ENCODE measurements at places on chromosomes 1 and 21.

DNA sequence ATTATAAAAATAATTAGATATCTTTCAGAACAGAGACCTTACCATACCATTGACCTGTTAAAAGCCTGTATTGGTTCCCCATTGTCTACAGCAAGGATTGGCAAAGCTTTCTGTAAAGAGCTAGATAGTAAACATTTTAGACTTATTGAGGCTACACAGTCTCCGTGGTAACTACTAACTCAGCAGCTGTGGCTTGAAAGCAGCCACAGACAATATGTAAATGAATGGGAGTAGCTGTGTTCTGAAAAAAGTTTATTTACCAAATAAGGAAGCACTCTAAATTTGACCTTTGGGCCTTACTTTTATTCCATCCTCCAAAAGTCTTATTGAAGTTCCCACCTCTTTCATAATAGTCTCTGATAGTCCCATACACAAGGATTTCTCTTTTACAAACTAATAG is 39.7 kb downstream of the NUP210L start:
- DNase-seq: no peak

- no peak for DNase-seq
Measured at GRCh38 chr1:187034501-187034900, 205.8 kb downstream of the PLA2G4A start.

- DNase-seq: no peak
Measured at GRCh38 chr1:152811050-152811449, 721 bp upstream of the LCE1B start.

DNA sequence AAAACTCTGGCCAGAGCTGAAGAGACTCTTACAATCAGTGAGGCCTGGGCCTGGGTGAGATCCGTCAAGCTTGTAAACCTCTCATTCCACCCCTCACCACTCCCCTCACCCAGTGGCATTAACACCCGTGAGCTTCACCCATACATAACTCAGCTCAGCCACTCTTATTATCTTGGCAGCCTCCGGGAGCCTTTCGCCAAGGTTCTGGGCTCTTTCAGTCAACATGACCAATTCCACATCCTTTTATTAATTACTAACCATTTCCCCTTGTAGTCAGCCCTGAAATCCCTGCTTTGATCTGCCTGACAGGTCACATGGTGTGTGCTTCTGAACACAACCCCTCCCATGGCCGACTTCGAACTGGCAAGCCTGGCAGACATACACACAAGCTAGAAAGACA is 134.8 kb downstream of the SETD4 start:
- no peak for DNase-seq

- no peak for DNase-seq
Measured at GRCh38 chr1:97691325-97691724, 229.5 kb downstream of the DPYD start.

- DNase-seq: no peak
Measured at GRCh38 chr1:25908161-25908560, 1.9 kb upstream of the STMN1 start.

DNA sequence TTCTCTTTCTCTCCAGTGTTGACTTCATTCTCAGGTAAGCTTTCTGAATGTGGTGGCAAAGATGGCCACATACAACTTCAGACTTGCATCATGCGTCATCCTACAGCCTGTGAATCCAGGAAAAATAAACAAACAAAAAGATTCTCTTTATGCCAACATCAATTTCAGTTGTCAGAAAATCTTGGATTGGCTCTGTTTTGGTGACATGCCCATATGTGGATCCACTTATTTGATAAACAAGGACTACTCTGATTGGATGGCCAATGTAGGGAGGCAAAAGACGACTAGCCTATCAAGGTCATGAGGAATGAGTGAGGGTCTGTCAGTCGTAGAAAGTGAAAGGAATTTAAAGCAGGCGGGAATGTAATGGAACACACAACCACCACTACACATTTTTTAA is 866.6 kb downstream of the USP25 start:
- DNase-seq: no peak

DNA sequence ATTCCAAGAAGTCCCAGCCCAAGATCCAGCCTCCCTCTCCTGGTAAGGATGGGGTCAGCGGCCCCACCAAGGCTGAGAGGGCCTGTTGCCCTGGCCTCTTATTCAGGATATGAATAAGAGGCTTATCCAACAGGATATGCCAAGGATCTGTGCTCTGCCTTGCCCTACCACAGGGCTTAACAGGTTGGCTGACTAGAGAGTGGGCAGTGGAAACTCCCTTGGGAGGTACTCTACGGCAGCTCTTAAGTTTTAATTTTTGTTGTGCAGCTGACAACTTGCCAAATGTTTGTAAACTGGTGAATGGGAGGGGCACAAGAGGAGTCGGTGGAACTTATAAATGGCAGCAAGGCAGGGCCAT is 16.5 kb upstream of the PIGV start:
- DNase-seq: no peak

GRCh38 chr21:45601551-45601950 is 42.0 kb upstream of the PCBP3 start:
- no peak for DNase-seq

DNA sequence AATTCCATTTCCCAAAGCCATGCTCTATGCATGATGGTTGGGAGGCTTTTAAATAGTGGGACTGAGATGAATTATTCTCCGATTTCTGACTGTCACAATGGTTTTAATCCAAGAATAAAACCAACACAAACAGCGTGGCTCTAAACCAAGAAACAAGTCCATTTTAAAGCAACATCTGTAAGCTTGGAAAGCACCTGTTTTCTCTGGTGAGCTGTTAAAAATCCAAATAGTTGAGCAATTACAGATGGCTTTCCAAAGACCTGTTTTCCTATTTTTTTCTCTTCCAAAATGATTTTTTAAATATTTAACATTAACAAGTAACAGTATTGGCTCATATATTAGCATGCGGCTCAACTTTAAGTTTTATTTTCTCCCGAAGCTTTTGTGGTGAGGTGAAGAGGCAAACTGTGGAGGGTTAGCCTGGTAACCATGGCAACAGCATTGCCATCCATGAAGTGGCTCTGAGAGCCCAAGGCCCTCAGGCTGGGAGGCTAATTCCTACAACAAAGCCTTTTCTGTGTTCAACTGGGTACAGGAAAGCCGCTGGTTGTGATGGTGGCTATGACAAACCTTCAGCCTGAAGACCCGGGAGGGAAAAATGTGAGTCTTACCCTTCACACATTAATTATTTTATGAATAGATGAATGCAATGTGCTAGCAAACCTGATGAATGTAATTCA is 56.7 kb upstream of the B3GALT5 start:
- no peak for DNase-seq

DNA sequence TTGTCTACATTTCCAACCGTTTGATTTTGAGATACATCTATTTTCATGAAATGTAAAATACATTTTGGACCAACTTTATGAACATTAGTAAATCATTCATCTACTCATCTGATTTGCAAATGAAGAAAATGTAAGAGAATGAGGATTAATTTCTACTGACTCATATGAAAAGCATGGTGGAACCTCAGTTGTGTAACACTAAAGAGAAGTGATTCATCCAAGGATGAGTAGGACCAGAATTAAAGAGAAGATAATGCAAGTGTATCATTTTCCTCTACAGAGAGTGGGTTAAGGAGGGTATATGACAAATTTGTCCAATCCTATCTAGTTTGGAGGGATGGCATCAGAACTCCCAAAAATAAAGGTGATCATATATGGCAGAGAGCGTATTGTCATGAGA is 1967.6 kb downstream of the MRPL39 start:
- DNase-seq: no peak

DNA sequence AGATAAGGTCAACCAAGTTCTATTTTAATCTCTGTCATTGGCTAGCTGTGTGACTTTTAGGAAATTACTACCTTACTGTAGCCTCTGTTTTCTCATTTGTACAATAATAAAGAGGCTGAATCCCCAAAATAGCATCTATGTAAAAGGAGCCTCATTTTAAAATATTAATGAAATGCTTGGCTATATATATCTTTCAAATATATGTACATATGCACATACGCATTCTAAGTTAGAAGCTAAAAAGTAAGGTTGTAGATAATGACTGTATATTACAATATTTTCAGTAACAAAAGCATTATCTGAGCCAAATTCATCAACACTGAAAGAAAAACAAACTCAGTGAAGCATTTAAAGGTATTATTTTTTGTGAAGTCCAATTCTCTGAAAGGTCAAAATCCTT is 44.6 kb downstream of the TYW3 start:
- no peak for DNase-seq

- DNase-seq: no peak
Measured at GRCh38 chr1:3247521-3248121, 178.6 kb downstream of the PRDM16 start.

DNA sequence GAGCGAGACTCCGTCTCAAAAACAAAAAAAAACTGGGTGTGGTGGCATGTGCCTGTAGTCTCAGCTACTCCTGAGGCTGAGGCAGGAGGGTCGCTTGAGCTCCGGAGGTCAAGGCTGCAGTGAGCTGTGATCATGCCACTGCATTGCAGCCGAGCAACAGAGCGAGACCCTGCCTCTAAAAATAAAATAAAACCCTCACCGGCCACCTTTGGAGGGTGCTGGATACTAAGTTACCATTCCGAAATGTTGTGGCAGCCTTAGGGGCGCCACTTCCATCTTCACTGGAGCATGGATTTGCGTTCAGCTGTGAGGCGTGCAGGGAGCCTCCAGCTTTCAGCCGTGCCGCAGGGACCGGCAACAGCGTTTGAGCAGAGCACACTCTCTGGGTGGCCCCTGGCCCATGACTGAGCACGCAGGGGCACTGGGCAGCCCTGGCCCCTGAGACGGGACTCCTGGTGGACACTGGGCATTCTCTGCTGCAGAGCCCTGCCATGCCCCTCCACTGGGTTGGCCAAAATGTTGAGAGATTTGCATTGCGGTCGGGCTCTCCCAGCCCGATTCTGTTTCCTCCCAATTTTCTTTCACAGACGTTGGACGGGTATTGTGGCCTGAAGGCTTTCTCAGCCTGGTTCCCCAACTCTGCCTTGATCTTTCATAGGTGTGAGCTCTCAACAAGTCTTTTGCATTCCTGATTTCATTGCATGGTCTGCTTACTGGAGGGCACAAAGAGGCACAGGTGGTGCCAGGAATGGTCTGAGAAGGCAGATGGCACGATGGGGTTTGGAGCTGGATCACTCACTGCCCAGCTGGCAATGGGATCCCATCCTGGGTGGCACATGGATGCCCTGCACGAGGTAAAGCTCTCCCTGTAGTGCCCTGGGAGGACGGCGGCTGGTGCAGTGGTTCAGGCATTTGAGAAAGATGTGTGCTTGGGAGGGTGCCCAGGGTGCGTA is 5.8 kb upstream of the CFAP74 start:
- DNase-seq: no peak

DNA sequence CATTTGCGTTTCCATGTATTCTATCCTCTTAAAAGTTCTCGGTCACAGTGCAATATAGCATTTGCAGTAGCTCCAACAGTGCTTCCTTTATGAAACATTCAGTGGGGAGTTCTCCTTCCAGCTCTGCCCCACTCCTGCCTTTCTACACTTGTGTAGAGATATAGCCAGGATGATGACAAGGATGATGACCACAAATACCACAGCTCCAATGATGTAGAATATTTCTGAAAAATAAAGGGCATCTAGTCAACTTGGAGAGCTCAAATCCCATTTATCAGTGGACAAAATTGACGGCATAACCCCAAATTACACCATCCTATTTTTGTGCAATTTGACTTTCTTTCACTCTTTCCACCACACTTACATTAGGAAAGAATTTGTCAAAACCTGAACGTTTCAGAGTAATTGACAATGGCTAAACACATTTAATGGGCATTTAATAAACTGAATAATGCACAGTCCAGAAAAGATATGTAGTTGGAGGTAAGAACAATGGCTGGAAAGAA is 11.1 kb downstream of the F3 start:
- DNase-seq: no peak

GRCh38 chr1:29245261-29245660 is 8.9 kb downstream of the PTPRU start:
- DNase-seq: no peak

- DNase-seq: no peak
Measured at GRCh38 chr21:17467829-17468228, 45.0 kb upstream of the CXADR start.

GRCh38 chr1:95879498-95880050 is 645.6 kb downstream of the RWDD3 start:
- no peak for DNase-seq

DNA sequence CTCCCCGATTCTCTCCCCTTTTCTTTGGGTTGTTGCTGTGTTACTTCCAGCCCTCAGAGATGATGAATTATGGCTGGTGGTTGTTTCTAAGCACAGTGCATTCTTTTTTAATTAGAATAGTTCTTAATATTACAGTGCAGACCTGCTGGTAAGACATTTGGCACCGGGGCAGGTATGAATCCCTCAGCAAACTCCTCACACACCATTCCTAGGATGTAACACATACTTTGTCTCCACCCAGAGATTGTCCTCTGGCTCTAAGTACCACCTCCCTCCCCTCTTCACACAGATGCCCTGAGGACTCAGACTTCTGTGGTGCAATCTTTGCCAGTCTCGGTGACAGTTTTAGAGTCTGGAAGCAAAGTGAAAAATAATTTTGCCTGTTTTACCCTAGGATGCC is 143.1 kb downstream of the HLX start:
- DNase-seq: no peak

DNA sequence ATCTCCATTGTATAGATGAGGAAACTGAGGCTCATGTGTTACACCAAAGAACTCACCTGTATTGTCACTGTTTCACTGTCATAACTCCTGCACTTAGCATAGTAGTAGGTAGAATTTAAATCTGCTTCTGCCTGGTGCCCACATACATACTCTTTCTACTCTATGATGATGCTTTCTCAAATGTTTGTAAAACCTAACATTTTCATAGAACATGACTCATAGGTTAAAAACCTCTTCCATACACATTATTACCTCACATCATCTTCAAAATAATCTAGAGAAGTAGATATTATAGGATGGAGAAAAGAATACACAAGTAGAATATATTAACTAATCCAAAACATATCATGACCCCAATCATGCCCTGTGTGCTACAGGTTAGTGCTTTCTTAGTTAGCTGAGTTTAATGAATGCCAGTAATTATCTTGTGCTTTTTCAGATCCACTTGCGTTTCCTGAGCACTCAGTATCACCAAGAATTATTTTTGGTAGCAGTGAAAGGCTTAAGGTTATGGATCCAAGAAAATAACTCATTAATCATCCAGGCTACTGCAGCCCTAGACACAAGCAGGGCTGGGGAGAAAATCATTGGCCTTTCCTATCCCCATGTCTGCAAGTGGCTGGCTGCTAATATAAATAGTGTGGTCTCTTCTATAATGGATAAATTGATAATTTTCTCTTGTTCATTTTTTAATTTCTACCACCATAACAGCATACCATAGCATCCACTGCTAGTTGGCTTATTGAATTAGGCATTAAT is 156.9 kb downstream of the LRRC40 start:
- DNase-seq: no peak

- no peak for DNase-seq
Measured at GRCh38 chr1:6911974-6912373, 126.7 kb downstream of the CAMTA1 start.

GRCh38 chr1:177024623-177025022 is 139.9 kb downstream of the ASTN1 start:
- DNase-seq: no peak

GRCh38 chr1:175413367-175413766 is 220.8 kb upstream of the KIAA0040 start:
- no peak for DNase-seq
